ENCODE measurements at places on chromosomes 6 and 20. TPM values are rescaled to one million over a fixed set of nuclear protein-coding genes. Genes with fewer than 3 reads are reported as not detected.

GRCh38 chr20:5173751-5174150 is 46.9 kb downstream of the CDS2 start:
- no peaks in the 10 kb centered on the region for H3K36me3 ChIP-seq
- DNase-seq: no peak
- H3K4me3 ChIP-seq: no peak overlapping the region
- no peak overlapping the region for H3K27ac ChIP-seq

- no peak overlapping the region for H3K4me3 ChIP-seq
- no peak overlapping the region for H3K27ac ChIP-seq
- no peak for DNase-seq
- H3K27me3 ChIP-seq: no peaks in the 10 kb centered on the region
- H3K36me3 ChIP-seq: no peaks in the 10 kb centered on the region
Measured at GRCh38 chr6:132142308-132142707, 191.1 kb upstream of the CCN2 start.

- no peaks in the 10 kb centered on the region for H3K4me1 ChIP-seq
- no peak overlapping the region for H3K27ac ChIP-seq
- no peak overlapping the region for H3K4me3 ChIP-seq
- H3K36me3 ChIP-seq: no peaks in the 10 kb centered on the region
Measured at GRCh38 chr6:68059261-68059660, 575.8 kb upstream of the ADGRB3 start.

- no peaks in the 10 kb centered on the region for H3K36me3 ChIP-seq
- no peaks in the 10 kb centered on the region for H3K27me3 ChIP-seq
- DNase-seq: no peak
Measured at GRCh38 chr20:12597551-12597950, 411.2 kb upstream of the SPTLC3 start.

The CSNK2A1 gene
- 172 TPM for total RNA-seq

Measured in testis (tissue), 5 donors.